ENCODE measurements at places on chromosomes 11 and 22.

GRCh38 chr11:86608251-86608799 lies 64.1 kb downstream of the ME3 start:
- no peak for DNase-seq

DNA sequence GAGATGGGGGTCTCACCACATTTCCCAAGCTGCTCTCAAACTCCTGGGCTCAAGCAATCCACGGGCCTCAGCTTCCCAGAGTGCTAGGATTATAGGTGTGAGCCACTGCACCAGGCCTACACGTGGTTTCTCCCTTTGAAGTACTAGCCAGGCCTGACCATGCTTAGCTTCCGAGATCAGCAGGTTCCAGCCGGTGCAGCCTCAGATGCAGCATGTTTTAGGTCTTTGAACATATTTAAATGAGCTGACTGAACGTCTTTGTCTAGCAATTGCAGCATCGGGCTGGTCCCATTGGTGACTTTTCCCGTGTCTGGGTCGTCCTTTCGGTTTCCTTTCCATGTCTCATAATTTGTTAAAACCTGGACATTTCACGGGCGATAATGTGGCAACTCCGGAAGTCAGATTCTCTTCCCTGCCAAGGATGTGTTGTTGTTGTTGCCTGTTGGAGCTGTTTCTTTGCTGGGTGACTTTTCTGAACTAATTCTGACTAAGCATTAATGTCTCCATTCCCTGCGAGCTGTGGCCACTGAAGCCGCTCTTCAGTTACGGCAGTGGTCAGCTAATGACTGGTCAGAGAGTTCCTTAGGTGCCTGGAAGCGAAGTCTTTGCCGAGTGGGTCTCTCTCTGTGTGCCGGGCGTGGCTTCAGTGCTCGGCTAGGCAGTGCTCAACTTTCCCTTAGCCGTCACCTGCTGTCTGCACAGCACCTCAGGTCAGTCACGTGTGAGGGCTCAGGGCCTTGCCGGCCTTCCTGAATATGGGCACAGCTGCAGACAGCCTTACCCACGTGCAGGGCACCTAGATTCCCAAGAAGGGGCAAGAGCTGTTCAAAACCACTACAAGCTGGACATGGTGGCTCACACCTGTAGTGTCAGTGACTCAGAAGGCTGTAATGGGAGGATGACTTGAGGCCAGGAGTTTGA lies 3.8 kb upstream of the CYP2D6 start:
- DNase-seq = no peak

DNA sequence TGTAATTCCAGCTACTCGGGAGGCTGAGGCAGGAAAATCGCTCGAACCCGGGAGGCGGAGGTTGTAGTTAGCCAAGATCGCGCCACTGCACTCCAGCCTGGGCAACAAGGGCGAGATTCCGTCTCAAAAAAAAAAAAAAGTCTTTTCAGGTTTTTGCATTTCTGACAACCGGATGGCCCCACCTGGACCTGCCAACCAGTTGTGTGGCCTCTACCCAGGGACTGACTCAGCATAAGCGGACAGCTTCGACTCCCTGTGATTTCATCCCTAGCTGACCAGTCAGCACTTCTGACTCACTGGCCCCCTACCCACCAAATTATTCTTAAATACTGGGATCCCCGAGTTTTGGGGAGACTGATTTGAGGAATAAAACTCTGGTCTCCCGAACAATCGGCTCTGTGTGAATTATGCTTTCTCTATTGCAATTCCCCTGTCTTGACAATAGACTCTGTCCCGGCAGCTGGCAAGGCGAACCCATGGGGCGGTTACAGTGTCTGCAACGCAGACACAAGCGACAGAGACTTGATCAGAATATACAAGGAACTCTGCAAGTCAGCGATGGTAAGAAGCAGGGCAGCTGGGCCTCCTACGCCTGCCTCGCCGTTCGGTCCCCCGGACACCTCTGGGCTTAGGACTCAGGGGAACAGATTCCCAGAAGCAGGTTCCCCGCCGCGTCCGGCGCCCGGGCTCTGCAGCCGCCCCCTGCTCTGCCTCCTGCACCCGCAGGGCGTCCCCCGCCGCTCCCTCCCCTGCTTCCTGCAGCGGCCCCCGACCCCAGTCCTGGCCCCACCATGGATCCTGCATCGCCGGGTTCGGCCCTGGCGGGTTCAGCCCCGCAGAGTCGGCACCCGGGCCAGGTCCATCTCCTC lies 741 bp upstream of the TALDO1 start:
- DNase-seq = no peak

DNA sequence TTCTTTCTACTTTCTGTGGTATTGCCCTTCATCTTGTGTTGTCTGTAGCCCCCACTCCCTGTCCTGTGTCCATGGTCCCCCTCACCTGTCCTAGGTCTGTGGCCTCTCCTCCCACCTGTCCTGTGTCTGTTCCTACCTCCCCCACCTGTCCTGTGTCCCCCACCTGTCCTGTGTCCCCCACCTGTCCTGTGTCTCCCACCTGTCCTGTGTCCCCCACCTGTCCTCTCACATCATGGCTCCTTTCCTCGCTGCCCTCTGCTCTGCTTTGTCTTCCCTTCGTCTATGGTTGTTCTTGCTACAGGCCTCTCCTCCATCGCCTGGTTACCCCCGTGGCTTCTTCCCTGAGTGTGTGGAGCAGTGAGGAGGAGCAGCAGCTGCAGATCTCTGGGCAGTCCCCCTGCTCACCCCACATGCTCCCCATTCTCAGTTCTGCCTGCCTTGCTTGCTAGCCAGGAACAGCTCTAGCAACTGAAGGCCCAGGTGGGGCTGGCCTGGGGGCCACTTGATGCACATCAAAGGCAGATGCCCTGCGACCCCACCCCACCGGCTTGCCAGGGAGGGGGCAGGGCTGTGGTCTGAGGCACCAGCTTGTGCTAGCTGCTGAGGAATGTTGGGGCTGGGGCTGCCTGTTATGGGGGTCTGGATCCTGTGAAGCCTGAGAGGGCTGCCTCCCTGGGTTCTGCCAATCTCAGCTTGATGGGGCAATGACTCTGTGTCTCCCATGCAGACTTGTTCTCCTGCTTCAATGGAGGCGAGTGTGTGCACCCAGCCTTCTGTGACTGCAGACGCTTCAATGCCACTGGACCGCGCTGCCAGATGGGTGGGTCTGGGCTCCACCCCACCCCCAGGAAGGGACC lies 5.6 kb downstream of the OTOG start:
- no peak for DNase-seq

- no peak for DNase-seq
Measured at GRCh38 chr22:36366291-36366708, 21.5 kb downstream of the MYH9 start.

DNA sequence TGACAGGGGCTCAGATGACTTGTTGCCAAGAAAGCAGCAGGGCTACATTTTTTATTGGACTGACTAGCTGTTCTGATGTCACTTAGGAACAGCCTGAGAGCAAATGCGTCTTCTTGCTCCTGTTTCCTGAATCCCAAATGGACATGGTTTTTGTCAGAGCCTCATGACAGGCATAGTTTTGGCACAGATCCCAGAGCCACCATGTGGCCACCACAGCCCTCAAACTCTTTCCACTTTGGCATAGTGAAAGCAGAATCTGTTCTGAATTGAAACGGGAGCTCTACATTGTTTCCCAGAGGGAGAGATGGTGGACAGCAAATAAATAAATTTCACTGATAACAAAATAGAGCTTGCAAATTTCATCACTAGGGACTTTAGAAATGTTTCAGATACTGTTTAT lies 222.2 kb downstream of the C11orf87 start:
- no peak for DNase-seq

- no peak for DNase-seq
Measured at GRCh38 chr22:30340911-30341685, 14.4 kb upstream of the TBC1D10A start.

DNA sequence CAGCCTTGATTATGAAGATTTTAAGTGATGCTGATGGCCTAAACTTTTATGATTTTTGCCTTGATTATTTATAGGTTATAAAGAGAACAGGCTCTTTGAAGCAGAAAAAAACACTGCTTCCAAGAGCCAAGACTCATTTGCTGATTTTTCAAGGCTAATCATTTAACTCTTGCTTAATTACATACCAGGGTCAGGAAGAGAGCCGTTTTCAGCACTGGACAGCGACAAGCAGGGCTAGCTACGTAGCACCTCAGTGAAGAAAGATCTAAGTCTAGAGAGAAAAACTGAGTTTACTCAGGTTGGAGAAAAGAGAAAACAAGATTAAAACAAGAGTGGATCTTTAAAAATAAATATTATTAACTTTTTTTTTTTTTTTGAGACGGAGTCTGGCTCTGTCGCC lies 615.4 kb upstream of the B3GAT1 start:
- no peak for DNase-seq

- DNase-seq = no peak
Measured at GRCh38 chr11:65502555-65503367, 3.9 kb downstream of the MALAT1 start.

GRCh38 chr11:74689666-74690065 lies 41.6 kb downstream of the CHRDL2 start:
- no peak for DNase-seq

GRCh38 chr22:50675553-50676179 lies 3.0 kb downstream of the SHANK3 start:
- DNase-seq = no peak

- no peak for DNase-seq
Measured at GRCh38 chr11:9357041-9357440, 27.4 kb upstream of the IPO7 start.

DNA sequence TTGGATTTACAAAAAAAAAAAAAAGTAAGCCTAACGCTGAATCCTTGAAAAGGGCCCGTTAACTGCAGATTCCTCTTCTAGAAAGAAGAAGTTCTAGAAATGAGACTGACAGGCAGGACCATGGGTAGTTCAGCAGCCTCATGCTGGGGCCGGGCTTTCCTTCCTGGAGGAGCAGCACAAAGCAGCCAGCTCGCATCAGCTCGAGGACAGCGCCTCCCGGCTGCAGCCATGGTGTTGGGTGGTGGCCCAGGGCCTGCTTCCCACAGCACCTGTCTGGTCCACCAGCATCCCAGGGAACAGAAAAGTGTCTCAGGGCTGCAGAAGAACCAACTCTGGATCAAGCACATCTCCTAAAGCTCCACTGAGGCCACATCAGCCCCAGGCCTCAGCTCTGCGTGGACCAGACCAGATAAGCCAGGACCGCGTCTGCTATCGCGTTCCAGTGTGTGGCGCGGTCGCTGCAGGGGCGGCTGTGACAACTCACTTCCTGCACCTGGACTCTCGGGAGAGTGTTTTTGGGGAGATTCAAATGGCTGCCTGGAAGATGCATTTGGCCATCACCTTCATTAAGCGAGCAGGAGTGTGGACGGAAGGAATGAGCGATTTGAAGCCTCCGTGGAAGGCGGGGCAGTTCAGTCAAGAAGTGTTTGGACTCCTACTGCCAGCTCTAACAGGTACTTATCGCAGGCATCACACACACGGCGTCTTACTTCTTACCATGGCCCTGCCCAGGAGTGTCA lies 53.5 kb downstream of the MYH9 start:
- no peak for DNase-seq

GRCh38 chr22:47565607-47566006 lies 803.2 kb downstream of the TBC1D22A start:
- no peak for DNase-seq

- DNase-seq = no peak
Measured at GRCh38 chr22:33920197-33920540, at the start of gene LARGE1. Gene LARGE1, minus strand, starts transcription at chr22:33920476.

DNA sequence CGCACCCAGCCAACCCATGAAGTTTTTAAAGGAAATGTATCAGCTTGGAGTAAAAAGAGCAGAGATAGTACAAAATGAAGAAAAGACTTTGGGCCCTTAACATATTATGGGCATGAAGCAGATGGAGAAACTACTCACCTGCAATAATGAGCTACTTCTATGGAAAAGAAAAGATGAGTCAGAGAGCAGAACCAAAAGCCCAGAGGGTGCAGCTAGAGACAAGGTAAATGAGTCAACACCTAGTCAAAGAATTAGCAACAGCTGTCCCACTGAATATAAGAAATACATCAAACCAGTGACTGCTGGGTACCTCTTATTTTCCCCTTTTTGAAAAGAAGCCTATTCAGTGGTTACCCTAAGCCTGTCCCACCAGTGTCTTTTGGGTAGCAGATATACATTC lies 61.8 kb downstream of the RPL27A start:
- no peak for DNase-seq

DNA sequence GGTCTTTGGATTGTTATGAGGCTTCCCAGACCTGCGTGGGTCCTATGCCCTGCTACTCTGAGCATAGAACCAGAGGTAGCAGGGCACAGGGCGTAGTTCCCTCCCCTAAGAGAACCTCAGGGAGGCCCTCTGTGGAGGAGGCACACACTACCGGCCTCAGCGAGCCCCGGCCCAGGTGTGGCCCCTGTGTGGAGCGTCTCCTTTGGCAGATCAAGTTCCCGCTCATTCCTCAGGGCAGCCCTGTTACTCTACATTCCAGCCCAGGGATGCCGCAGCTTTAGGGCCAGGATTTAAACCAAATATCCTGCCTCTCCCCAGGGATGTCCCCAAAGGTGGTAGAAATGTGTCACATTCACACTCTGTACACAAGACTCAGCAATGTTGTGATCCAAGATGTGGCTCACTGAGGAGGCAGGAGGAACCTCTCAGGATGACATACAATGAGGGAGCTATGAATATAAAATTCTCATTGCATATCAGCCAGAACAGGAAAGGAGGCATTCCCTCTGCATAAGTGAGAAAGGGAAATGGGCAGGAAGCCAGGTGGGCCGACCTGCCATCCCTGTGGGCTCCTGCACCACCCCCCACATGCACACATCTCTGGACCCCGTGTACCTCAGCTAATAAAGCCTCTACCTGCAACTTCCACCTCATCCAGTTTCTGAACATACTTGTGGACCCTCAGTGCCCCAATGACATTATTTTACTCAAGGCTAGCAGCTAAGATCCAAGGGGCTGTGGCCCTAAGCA lies 131.9 kb upstream of the TEAD1 start:
- DNase-seq = no peak

DNA sequence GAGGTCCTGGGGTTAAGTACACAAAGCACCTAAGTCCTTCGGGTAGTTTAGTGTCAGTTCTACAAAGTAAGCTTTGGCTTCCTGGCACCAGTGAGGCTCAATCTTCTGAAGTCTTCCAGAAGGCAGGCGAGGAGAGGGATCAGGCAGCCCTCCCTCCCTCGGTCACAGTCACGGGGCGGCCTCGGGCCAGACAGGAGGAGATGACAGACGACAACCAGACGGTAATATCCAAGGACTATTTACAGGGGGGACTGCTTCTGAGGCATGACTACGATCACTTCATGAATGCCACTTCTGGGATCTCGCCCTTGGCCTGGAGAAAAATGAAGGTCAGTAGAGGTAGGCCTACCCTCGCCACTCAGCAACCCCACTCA lies 383 bp upstream of the TMEM223 start:
- DNase-seq = no peak

GRCh38 chr22:46377525-46378425 lies 42.3 kb downstream of the TRMU start:
- DNase-seq = no peak

GRCh38 chr11:114263513-114264170 lies 32.6 kb upstream of the NNMT start:
- DNase-seq = no peak

DNA sequence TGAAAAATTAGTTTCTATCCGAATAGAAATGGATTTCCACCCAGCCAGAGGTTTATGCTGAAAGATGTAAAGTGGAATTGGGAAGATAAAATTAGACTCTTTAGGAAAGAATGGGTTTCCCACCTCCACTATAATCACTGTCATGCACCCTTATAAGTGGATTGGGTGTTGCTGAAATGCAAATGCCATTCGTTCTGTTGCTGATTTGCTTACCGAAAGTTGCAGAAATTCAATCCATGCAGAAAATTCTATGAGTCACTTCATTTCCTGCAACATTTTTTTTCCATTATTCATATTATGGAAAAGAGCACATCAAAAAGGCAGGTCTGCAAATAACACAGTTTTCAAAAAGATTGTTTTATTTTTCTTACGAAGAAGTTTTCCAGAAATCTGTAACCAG lies 65.6 kb downstream of the LDLRAD3 start:
- DNase-seq = no peak
